ENCODE measurements at places on chromosomes 3 and 15.
A peak's percentile ranks its signal among the peaks of the same experiment; 100 is the strongest.

GRCh38 chr3:30017901-30018300 lies 588.5 kb upstream of the TGFBR2 start:
- no peak for DNase-seq

DNA sequence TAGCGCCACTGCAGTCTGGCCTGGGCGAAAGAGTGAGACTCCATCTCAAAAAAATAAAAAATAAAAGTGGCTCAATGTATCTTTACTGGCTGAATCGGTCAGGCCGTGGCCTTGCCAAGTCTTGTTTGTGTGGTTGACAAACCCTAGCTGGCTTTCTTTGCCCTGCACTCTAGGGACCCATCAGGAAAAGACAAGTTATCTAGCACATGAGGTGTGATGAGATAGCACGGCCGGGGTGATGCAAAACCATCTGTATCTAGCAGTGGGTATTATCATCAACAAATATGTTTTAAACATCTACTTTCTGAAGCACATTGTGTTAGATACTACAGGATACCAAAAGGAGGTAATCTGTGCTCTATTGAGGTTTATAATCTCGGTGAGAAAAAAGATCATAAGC lies 3.9 kb upstream of the DPP8 start:
- no peak for DNase-seq

DNA sequence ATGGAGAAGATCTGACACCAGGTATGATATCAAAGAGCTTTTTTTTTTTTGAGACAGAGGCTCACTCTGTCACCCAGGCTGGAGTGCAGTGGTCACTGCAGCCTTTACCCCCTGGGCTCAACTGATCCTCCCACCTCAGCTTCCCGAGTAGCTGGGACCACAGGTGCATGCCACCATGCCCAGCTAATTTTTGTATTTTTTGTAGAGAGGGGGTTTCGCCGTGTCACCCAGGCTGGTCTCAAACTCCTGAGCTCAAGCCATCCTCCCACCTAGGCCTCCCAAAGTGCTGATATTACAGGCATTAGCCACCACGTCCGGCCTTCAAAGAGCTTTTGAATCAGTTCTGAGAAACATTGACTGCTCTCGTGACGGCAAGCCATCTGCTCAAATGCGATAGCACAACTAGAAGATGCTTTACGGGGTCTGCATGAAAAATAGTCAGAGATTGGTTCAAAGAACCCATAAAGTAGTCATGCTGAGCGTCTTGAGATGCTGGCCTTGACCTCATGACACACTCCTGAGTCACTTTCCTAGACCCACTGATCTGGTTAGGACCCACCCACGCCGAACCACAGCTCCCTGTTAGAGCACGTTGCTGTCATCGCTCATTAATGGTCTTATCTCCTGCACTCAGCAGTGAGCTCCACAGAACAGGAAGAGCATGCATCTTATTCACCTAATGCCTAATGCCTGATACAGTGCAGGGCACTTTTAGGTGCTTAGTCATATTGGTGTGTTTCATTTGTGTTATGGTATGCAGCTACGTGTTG lies 57.0 kb upstream of the NR2F2 start:
- DNase-seq: no peak

GRCh38 chr3:126680667-126681055 lies 23.4 kb upstream of the CHCHD6 start:
- no peak for DNase-seq

DNA sequence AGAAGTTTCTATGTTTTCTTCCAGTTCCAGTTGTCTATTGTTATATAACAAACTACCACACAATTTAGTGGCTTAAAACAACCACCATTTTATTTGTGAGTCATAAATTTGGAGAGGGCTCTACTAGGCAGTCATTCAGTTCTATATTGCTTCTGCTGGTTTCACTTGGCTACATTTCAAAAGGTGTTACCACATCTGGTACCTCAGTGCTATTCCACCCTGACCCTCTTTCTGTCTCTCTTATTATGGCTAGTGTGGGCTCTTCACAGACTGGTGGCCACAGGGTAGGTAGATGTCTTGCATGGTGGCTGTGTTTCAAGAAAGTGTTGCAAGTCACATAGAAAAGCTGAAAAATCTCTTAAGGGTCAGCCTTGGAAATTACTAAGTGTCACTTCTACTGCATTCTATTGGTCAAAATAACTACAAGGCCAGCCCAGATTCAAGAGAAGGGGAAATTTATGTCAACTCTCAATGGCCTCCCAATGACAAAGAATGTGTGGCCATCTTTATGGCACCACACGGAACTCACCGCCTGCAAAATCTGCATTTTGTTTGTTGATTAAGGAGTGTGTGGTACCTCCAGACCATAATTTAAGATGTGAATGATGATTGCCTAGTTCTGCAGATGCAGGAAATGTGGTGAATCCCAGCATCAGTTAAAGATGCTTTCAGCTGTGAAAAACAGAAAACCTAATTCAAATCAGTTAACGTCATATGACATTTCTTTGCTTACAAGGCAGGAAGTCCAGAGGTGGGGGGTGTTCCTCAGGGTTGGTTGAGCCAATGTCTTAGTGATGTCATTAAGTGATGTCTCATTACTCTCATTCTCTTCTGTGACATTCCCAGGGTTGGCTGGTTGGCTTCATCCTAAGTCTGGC lies 105.8 kb upstream of the RASGRP1 start:
- no peak for DNase-seq

DNA sequence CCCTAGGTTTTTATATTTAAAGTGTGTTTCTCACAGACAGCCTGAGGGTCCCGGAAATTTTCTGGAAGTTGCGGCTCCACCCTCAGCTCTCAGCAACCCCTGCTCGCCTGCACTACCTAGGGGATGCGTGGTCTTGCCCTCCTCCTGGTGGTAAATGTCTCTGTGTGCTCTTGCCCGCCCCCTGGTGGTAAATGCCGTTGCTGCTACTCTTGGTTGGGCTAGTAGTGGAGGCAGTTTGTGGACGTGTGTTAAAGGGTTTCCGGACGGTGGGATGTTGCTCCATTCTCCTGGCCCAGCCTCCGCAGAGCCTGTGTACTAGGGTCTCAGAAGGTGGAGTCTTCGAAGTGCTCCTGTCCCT lies 27.4 kb downstream of the STOML1 start:
- DNase-seq: no peak

- no peak for DNase-seq
These were observed at the start of gene HAPLN3 for GRCh38 chr15:88894819-88895767. Gene HAPLN3 (minus strand): TSS chr15:88895544. CDS start chr15:88887298, 8,246 bp downstream.

- DNase-seq: no peak
These were observed 15.0 kb downstream of the GRK7 start for GRCh38 chr3:141777957-141778813.

- DNase-seq: no peak
These were observed 75.3 kb upstream of the TGFBR2 start for GRCh38 chr3:30531017-30531570.

DNA sequence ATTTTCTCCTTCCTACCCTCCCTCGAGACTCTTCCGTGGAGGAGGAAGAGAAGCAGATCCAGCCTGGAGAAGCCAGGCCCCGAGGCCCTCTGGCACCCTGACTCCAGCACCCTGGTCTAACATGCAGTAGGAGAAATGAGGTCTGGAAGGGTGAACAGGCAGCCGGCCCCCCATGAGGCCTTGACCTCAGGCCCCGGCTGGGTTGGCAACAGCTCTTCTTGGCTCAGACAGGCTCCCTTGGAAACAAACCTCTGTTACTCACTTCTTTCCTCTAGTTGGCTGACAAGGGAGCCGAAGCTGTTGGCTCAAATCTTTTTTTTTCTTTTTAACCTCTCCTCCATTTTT lies 73.4 kb downstream of the CPN2 start:
- no peak for DNase-seq

- DNase-seq: no peak
These were observed 312.1 kb downstream of the SOX2 start for GRCh38 chr3:182023843-182024242.

GRCh38 chr3:124514683-124515082 lies 215.6 kb upstream of the UMPS start:
- DNase-seq: no peak

GRCh38 chr3:172355836-172356235 lies 92.4 kb downstream of the GHSR start:
- DNase-seq: peak; percentile 82

- no peak for DNase-seq
These were observed 30.4 kb downstream of the NXPE3 start for GRCh38 chr3:101809178-101810021.

DNA sequence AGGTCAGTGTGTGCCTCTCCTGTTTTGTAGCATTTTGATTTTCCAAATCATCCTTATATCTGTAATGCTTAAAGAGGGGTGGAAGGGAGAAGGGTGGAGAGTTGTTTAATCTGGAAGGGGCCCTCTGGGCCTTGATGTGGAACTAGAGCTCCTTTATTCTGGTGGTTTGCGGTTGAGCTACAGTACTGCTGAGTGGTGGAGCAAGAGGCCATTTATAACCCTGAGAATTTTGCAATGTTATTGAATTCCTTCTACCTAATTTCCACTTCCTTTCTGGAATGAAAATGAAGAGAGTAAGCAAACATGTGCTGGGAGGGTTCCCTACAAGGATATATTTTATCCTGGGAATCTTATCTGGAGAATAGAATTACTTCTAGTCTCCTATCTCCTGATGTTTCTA lies 35.3 kb upstream of the TUBGCP5 start:
- no peak for DNase-seq

GRCh38 chr15:65254758-65255157 lies 31.9 kb downstream of the PARP16 start:
- no peak for DNase-seq

GRCh38 chr3:47669026-47669749 lies 90.5 kb upstream of the CSPG5 start:
- DNase-seq: no peak

DNA sequence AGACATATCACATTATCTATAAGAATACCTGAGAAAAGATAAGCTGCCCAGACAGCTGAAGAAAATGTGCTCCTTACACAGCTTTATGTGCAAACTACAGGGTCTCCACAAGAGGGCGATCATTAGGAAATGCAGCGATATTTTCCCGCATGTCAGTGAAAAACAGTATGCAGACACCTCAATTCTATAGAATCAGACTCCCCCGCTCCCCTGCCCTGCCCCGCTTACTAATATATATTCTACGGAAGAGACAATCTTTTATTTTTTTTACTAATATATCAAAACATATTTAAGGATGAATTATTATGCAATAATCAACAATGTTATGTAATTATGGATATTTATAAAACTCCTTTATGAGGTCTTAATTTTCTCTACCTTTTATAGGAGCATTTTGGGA lies 681.3 kb downstream of the ROBO1 start:
- DNase-seq: peak; percentile 14

- no peak for DNase-seq
These were observed 182.3 kb downstream of the ADAMTS17 start for GRCh38 chr15:100159436-100159835.

DNA sequence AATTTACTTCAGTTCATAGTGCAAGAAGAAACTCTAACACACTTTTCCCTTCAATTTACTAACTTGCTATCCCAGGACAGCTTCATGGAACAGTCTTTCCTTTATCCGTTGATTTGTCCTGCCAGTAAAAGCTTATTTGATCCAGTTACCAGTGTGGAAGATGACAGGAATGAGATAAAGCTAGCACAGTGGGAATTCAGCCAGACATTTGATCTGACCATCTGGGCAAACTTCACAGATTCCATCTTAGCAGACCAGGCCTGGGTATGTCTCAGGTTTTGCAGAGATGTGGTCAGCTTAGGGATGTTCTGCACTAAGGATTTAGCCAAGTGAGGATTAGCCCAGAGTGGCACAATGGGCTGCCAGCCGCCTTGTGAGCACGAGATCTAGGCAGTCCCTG lies 19.7 kb downstream of the CEMIP start:
- DNase-seq: no peak

- no peak for DNase-seq
These were observed 32.3 kb upstream of the CCR2 start for GRCh38 chr3:46321461-46322104.

DNA sequence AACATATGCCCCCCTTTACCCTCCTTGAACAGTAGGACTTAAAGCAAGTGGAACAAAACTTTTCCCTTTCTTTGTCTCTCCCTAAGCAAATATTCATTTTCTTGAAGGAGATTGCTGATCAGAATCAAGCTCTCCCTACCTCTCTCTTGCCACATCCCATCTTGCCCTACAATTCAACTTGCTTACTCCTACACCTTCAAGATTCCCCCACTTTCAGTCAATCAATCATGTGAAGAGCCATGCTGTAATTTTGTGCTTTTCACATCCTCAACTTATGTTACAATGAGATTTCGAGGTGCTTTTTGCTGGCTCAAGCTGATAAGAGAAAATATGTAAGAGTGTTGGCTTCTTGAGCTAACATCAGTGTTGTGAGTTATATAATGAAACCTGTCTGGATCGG lies 662.9 kb downstream of the NLGN1 start:
- no peak for DNase-seq

DNA sequence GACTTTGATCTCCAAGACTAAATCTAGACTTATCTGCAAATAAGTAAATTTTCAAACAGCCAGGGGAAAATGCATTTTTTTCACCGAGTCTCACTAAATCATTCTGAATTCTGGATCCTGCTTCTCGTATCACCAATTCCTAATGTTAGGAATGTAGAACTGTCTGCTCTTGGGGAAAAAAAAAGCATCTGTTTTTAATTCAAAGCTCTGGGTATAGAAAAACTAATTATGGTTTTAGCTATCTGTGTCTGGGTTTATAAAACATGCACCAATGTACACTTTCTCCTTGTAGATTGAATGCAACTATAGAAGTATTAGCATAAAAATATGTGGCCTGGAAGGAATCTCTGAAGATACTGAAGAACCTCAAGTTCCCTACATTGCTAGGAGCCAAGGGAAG lies 4.8 kb upstream of the CDAN1 start:
- DNase-seq: no peak

GRCh38 chr3:98848108-98848507 lies 53.4 kb downstream of the DCBLD2 start:
- no peak for DNase-seq

DNA sequence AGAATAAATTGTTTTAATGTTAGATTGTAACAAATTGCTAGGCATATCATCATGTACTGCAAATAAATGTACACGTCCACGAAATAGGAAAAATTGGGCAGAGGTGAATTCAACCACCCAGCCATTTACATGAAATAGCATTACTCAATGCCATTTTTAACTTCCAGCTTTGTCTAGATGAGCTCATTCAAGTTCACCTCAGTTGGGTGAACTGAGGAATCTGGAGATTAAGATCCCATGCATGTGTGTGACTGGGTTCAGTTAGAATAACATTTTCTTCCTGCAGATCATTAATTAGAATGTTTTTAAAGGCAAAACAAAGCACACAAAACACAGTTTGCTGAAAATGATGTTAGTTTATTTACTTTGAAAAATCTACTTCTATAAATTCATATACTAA lies 767.8 kb upstream of the GOLIM4 start:
- no peak for DNase-seq

DNA sequence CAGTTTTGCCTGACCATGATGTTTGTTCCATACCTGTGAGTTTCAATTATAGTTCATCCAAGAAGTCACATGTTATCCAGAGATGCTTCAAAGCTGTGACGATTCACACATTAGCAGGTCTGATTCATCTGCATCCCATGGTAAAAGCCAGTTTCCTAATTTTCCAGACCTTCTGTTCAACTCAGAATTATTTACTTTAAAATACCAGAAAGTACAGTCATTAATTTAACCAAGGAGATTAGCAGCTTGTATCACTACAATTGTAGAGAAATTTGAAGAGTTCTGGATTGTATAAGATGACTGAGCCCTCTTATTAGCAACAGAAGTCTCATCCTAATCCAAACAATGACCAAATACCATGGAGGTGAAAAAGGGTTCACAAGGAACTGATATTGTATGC lies 76.1 kb upstream of the THBS1 start:
- DNase-seq: peak; percentile 78

GRCh38 chr15:58165661-58166060 lies 27.5 kb downstream of the AQP9 start:
- no peak for DNase-seq

- DNase-seq: no peak
These were observed 21.3 kb downstream of the SLC12A8 start for GRCh38 chr3:125191256-125191655.

All from AG09319 (cell line).